HepG2 (cell line): ENCODE measurements at places on chromosomes 11 and 22.

DNA sequence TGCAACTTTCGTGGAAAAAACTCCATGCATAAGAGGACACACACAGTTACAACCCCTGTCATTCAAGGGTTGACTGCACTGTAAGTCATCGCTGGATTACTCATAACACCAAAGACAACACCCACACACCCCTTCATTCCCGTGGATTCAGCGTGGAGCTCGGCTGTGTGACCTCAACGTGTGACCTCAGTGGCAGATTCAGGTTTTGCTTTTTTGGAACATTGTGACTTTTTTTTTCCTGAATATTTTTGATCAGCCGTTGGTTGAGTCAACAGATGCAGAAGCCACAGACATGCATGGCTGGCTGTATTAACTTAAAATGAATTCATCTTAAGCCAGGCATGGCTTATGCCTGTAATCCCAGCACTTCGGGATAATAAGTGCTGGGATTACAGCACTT lies 19.7 kb upstream of the MUC5AC start:
- no peak overlapping the region for H3K27ac ChIP-seq
- H3K36me3 ChIP-seq: no peaks in the 10 kb centered on the region
- H3K4me3 ChIP-seq: no peak overlapping the region
- DNase-seq: no peak

DNA sequence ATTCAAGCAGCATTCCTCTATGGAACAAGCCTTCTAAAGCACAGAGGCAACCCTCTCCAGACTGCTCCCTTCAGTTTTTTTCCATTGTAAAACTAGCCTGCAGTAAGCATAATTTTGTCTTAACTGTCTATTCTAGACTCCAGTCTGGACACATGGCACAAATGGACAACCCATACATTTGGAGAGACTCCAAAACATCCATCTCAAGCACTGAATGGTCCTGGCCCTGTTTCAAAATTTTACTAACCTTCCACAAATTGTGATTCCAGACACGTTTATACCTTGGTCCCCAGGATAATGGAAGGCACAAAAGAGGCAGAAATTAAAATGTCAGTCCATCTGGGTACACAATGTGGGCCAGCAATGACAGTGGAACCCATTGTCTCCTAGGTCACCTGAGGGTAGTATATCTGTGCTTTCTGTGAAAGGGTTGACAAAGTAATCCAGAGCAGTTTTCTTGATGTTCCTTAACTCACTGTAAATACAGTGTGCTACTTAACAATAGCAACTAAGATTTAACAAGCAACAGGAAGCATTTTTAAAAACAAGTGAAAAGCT lies 16.2 kb upstream of the SESN3 start:
- no peaks in the 10 kb centered on the region for H3K27me3 ChIP-seq
- no peak overlapping the region for H3K4me3 ChIP-seq
- H3K4me1 ChIP-seq: 0 out of 2 replicates have a peak, but pooled peaks cover under 1% of the 10 kb centered on the region
- no peak for DNase-seq

DNA sequence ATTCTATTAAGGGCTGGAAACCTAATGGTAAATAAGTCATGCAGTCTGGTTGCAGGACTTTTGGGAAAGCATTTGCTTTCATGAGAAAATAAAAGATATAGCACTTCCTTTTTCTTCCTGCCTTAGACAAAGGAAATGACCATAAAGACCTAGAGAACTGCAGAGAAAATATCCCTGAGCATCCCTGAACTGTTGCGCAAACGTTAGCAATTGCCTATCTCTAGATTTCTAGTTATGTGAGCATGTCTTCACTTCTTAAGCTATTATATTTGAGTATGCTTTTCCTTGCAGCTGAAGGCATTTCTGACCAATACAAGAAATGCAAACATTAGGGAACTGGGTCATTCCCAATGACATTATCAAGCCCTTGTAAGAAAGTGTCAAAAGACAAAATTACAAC lies 110.6 kb downstream of the KIF18A start:
- no peak overlapping the region for H3K4me3 ChIP-seq
- DNase-seq: no peak
- H3K36me3 ChIP-seq: no peaks in the 10 kb centered on the region
- H3K27me3 ChIP-seq: no peaks in the 10 kb centered on the region
- H3K27ac ChIP-seq: no peak overlapping the region

GRCh38 chr22:17434856-17435255 lies 65.6 kb downstream of the CECR2 start:
- no peaks in the 10 kb centered on the region for H3K36me3 ChIP-seq
- no peak overlapping the region for H3K27ac ChIP-seq
- DNase-seq: no peak
- H3K27me3 ChIP-seq: peaks cover 13% of the 10 kb centered on the region
- no peaks in the 10 kb centered on the region for H3K4me1 ChIP-seq
- H3K4me3 ChIP-seq: no peak overlapping the region

GRCh38 chr11:82462608-82463242 lies 270.9 kb downstream of the FAM181B start:
- H3K27me3 ChIP-seq: no peaks in the 10 kb centered on the region
- DNase-seq: no peak
- no peak overlapping the region for H3K4me3 ChIP-seq

- peaks cover 30% of the 10 kb centered on the region for H3K4me1 ChIP-seq
- no peak overlapping the region for H3K27ac ChIP-seq
- no peaks in the 10 kb centered on the region for H3K27me3 ChIP-seq
- no peak for DNase-seq
Observed at GRCh38 chr11:46846510-46846830, 390 bp upstream of the CKAP5 start.

DNA sequence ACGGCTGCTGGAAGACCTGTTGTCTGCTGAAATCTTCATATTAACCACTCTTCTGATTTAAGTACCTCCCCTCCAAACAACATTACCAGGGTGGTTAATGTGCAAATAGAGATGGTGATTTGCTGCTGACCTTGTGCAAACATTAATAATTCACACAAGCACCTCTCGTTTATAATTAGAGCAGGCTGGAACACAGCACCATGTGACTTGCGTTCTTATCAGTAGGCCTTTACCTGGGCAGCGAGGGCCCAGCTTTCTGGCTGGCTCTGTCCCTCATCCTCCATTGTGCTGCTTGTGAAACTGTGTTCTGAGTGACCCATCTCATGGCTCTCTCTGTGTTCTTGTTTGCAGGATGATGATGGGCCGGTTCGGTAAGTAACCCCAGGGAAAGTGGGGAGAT lies 41.0 kb upstream of the PARVG start:
- DNase-seq: no peak
- no peaks in the 10 kb centered on the region for H3K4me1 ChIP-seq
- H3K27ac ChIP-seq: no peak overlapping the region
- H3K4me3 ChIP-seq: no peak overlapping the region
- no peaks in the 10 kb centered on the region for H3K27me3 ChIP-seq
- no peaks in the 10 kb centered on the region for H3K36me3 ChIP-seq

DNA sequence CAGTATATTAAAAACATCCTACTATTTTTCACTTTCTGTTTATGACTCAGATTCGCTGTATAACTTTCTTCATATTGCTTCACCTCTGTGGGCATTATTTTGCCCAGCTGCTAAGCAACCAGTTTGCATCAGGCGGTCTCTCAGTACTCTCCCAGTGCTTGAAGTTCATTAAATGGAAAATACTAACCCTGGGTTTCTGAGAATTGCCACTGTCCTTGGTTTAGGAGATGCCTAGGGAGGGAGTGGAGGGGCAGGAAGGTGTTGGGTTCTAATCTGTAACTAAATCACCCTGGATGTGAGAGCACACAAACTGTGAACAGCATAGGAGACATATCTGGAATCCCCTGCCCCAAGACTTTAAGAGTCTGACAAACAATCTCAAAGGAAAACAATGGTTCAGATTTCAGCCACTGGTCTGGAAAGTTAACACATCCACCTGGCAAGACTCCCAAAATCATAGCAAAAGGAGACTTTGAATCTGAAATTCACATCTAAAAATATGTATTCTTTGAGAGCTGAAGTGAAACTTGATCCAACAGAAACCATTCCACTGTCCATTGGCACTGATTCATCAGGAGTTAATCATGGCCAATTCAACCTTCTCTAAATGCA lies 540.0 kb downstream of the SOX6 start:
- H3K4me3 ChIP-seq: no peak overlapping the region
- no peak overlapping the region for H3K27ac ChIP-seq
- no peaks in the 10 kb centered on the region for H3K4me1 ChIP-seq
- no peaks in the 10 kb centered on the region for H3K27me3 ChIP-seq
- no peak for DNase-seq

- DNase-seq: no peak
- no peaks in the 10 kb centered on the region for H3K4me1 ChIP-seq
- H3K27ac ChIP-seq: no peak overlapping the region
- no peaks in the 10 kb centered on the region for H3K36me3 ChIP-seq
- H3K27me3 ChIP-seq: no peaks in the 10 kb centered on the region
- H3K4me3 ChIP-seq: no peak overlapping the region
Observed at GRCh38 chr11:106152824-106153223, 75.4 kb downstream of the AASDHPPT start.

DNA sequence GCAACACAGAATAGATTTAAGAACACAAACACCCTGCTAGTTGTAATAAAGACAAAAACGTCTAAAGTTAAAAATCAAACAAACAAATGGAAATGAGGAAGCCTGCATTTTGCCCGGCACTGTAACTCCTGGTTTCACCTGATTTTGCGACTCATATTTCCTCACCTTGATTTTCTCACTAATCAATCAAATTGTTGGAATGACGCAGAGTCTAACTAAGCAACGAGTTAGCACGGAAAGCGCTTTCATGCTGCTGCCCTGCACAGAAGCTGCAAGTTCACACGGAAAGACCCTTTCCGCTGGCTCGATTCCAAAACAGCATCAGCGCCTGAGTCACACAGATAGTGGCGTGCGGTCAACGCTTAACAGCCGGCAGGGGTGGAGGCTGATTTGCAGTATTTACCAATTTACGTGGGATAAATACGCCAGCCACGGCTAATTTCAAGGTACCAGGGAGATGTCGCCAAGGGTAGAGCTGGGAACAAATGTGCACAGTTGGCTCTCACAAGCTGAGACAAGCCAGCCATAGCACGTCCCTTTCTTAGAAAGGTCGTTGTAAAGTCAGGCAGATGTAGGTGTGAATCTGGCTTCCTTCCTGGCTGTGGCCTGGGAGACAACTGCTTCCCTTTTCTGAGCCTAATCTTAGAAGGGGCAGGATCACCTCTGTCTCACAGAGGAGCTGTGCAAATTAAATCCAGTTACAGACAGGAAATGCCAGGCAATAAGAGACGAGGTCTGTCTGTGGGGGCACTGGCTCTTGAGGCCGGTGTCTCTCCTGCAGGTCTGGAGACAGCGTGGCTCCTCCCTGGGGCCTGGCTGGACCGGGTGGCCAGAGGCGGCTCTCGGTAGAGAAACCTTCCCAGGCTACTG lies 76.9 kb upstream of the TTLL12 start:
- DNase-seq: peak; percentile 64
- peaks cover 85% of the 10 kb centered on the region for H3K27me3 ChIP-seq
- H3K36me3 ChIP-seq: no peaks in the 10 kb centered on the region
- H3K4me3 ChIP-seq: peak overlapping the region; percentile 55
- H3K4me1 ChIP-seq: peaks cover 28% of the 10 kb centered on the region

DNA sequence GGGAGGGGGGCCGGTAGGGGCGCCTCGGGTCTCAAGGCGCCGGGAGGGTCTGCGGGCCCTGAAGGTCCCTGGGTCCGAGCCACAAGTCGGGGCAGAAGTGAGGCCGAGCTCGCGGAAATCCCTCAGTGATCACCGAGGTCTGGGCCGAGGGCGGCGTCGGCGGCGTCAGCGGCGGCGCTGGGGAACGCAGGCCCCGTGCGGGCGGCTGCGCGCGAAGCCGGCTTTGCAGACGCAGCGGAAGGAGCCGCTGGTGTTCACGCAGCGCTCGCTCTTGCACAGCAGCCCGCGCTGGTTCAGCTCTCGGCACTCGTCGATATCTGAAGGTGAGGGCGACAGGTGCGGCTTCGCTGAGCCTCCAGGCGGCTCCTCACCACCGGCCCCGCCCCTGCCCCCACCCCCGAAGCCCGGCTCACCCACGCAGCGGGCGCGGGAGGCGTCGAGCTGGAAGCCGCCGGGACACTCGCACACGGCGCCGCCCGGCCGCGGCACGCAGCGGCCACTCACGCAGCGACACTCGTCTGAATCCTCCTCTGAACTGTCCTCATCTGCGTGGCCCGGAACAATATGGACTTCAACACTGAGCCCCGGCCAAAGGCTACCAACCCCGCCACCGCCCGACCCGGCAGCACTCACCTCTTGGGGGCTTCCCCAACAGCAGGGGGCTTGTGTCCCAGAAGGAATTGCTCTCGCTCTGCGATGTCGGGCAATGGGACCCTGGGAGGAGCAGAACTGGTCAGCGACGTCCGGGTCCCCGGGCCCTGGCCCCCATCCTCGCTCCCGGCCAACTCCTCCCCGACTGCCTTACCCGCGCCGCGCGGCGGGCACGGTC lies 14.2 kb downstream of the SCYL1 start:
- H3K36me3 ChIP-seq: peaks cover 14% of the 10 kb centered on the region
- H3K4me3 ChIP-seq: no peak overlapping the region
- H3K27ac ChIP-seq: no peak overlapping the region
